NCI-H1417 treated with DMSO at 0.1 percent for 48 hours (cell line): ENCODE measurements at places on chromosomes 6 and 20.

DNA sequence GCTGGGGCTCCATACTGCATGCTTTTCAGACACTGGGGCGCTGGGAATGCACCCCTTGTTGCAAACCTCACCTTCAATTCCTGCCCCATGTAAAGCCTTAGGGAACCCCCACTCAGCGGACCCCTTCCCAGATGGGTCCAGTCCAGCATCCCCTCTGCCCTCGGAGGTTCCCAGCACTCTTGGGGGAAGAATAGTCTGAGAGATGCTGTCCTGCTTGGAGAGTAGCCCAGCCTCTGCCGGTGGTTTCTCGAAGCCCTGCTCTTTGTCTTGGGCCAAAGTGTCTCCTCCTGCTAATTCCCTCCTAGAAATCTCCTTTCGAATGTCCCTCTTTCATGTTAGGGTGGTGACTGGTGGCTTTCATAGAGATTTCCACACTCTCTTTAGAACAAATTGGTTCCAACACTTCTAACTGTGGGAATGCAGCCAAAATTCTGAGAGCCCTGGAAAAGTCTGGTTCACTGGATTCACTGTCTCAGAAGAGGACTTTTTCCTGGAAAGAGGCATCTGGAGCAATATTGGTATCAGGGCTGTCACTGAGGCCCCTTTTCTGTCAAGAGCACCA is 24.9 kb upstream of the SULF2 start:
- no peak for DNase-seq

GRCh38 chr6:51554029-51554428 is 533.4 kb downstream of the PKHD1 start:
- DNase-seq: no peak

- no peak for DNase-seq
Measured at GRCh38 chr20:298776-299391, 1.5 kb downstream of the ZCCHC3 start.

- no peak for DNase-seq
Measured at GRCh38 chr20:35283441-35284266, 918 bp downstream of the EIF6 start.

DNA sequence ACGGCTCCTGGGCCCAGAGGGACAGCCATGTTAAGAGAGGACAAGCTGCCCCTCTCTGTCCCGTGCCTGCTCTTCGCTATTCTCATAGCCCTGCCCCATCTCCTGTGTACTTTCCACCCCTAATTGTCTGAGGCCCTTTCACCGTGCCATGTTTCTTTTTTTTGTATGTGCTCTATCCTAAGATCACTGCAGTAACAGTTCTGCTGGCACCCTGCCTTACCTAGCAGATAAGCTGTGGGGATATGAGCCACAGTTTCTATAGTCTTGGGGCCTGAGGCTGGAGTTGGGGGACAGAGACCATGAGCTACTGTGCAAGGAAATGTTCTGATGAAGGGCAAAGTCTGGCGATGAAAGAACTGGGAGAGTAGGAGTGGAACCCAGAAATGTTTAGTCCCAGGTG is 269.5 kb upstream of the CITED2 start:
- no peak for DNase-seq

- no peak for DNase-seq
Measured at GRCh38 chr6:157813191-157813590, 9.9 kb upstream of the SNX9 start.

GRCh38 chr6:134506162-134506561 is 188.2 kb upstream of the SGK1 start:
- no peak for DNase-seq

GRCh38 chr20:35630636-35631035 is 15.0 kb downstream of the SPAG4 start:
- no peak for DNase-seq

GRCh38 chr6:74587386-74587785 is 618.5 kb downstream of the COL12A1 start:
- no peak for DNase-seq

DNA sequence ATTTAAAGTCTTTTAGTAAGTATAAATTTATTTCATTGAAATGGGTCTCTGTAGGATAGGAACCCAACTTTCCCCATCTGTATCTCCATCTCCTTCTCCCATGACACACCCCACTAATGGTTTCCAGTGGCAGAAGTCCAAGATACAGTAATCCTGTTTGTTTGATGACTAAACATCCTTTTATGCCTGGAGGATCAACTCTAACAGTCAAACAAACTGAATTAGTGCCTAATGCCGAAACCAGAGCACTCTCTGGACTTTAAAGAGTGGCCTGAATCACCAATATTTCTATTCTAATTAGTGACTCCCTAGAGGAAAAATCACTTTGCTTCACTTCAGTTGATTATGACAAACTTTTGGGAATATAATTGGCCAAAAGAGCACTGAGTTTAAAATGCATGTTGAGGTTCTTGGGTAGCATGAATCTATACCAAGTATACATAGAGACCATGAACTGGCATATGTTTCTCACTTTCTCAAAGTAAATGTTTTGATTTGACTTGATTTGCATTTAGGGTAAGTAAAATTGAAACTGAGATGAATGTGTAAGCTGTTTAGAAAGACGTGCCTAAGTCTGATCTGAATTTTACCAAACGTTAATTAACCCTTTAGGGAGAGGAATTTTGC is 776.4 kb upstream of the NRSN1 start:
- no peak for DNase-seq

DNA sequence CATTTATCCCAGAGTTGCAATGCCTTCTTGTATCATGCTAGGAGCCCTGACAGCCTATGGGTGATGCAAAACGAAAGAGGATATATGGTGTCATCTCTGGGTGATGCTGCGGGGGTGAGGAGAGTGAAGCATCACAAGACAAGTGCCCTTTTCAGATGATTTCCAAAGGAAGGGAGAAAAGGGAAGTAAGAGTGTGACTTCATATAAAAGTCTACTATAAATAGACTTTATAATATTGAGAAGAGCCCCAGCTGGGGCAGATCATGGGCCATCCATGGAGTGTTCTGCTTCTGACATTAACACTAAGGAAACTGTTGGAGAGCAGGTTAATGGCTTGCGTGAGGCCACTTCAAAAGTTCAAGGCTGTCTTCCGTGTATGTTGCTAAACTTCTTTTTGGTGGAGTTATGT is 4.4 kb downstream of the CD83 start:
- DNase-seq: no peak

GRCh38 chr6:81934936-81935335 is 182.5 kb upstream of the TENT5A start:
- no peak for DNase-seq

DNA sequence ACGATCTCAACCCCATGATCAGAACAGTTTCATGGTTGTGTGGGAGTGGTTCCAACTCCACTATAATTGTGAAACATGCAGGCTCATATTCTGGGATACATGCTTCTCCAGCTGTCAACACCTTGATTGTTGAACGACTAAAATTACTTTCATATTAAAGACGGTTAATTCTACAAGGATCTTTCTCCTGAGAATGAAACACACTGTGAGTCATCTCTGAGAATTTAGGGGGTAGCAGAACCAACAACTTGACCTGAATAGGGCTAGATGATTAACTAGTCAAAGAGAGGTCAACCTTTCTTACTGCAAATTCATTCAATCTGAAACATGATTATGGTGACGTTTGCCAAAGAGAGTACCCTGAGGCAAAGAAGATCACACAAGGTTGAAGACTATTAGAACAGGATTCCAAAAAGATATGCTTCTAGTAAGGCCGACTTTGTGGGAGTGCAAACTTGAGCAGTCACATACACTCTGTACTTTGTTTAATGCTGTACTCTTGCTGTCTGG is 175.2 kb upstream of the CITED2 start:
- no peak for DNase-seq

DNA sequence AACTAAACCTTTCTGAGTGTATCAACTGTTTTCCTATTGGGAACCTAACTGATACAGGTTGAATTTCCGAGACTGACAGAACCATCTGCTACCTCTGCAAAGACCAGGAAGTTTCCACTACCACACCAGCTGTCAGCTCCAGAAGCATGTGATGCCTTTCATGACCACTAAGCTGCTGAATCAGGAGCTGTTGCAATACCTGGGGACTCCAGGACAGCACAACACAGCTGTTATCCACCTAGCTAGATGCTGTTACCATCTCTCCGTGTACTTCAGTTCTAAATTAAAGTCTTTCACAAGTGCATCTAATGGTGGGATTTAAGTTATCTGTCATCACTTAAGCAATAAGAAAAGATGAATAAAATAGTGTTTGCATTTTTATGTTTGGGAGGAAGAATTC is 158.2 kb upstream of the IMPG1 start:
- no peak for DNase-seq

DNA sequence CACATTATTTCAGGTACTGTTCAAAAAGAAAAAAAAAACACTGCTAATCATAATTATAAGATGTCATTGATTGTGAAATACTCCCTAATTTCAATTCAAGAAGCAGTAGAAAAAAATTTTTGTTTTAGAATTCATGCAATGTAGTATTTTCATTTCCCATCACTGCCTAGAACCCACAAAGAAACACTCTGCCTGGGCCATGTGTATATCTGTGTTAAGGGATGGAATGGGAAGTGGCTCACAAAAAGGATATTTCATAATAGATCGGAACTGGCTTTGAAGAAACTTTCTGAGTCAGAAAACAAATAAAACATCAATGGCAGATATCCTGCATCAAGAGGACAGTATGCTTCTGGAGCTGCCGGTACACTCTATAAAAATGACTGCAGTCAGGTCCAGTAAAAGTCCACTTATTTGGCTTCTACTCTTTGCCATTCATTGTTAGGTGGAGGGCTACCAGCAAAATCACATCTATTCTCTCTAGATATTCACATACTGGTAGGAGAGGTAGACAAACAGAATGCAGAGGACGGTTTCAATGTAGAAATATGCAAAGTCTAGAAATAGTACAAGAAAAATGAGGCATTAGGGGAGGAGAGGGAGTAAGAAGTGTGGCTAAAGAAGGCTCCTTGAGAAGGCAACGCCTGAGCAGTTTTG is 135.0 kb upstream of the TNFAIP3 start:
- DNase-seq: no peak

DNA sequence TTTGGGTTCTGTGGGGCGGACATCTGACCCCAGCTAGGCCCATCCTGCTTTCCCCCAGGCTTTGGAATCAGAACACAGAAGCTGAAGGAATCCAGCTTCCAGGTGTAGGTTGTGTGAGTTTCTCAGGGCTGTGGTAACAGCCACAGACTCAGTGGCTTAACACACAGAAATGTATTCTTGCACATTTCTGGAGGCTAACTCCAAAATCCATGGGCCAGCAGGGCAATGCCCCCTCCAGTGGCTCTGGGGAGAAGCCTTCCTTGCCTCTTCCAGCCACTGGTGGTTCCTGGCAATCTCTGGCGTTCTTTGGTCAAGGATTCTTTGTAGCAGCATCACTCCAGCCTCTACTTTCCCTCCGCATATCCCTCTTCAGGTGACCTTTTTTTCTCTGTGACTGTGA is 1.3 kb upstream of the EMILIN3 start:
- DNase-seq: no peak

GRCh38 chr20:2005831-2006426 is 12.1 kb upstream of the PDYN start:
- no peak for DNase-seq

- DNase-seq: no peak
Measured at GRCh38 chr20:15814911-15815310, 758.3 kb downstream of the KIF16B start.

- no peak for DNase-seq
Measured at GRCh38 chr20:18995455-18995854, 181.9 kb downstream of the SCP2D1 start.

- DNase-seq: no peak
Measured at GRCh38 chr6:127096167-127096566, 22.3 kb upstream of the RSPO3 start.

DNA sequence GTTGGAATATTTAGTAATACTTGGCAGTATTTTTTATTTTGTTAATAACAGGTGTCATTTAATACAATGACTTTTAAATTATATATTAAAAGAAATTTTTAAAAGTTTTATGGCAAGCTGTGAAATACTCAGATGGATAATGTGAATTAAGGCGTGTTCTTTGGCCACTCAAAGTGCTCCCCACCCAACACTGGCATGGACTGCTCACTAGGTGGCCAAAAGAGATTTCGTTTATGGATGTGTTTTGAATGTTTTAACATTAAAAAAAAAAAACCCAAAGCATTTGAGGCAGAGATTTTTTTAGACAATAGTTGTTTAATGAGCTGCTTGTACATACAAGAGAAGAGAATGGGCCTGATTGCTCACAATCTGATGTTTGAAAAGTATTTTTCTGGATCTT is 86.5 kb downstream of the QKI start:
- no peak for DNase-seq

DNA sequence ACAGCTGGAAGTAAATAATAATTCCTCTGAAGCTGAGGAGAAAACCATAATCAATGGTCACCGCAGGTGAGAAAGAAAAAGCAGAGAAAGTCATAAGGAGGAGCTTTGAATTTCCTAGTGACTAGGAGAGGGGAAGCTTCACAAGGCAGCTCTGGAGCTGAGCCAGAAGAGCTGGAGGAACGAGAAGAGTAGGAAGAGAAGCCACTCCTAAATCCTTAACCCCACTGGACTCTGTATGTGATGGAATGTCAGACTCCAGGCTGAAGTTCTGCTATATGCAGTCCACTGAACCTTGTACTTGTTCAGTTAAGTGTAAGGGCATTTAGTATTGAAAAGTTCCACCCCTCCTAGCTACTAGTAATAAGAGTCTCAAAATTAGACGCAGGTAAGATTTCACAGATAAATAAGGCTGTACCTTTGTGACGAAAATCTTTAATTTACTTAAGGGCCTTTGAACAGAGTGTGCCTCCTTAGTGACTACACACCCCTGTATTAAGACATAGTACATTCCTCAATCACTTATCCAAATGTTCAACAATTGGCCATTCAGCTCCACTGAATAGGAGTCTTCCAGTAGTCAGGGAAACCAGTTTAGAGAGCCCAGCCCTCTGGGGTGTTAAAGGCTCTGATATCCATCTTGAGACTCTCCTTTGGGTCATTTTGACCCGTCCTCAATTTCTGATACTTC is 71.4 kb upstream of the UFL1 start:
- no peak for DNase-seq

DNA sequence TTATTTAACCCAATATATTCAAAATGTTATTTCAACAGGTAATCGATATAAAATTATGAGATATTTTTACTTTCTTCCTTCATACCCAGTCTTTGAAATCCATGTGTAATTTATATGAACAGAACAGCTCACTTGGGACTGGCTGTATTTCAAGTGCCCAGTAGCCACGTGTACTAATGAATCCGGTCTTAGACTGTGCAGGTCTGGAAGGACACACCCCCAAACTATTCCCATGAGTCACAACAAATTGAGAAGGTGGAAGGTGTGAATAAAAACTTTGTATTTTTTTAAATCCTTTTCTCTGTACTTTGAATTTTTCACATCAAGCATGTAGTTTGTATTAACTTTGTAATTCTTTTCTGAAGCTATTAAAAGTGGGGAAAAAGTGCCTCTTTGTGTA is 2.8 kb downstream of the UNC5CL start:
- DNase-seq: no peak

DNA sequence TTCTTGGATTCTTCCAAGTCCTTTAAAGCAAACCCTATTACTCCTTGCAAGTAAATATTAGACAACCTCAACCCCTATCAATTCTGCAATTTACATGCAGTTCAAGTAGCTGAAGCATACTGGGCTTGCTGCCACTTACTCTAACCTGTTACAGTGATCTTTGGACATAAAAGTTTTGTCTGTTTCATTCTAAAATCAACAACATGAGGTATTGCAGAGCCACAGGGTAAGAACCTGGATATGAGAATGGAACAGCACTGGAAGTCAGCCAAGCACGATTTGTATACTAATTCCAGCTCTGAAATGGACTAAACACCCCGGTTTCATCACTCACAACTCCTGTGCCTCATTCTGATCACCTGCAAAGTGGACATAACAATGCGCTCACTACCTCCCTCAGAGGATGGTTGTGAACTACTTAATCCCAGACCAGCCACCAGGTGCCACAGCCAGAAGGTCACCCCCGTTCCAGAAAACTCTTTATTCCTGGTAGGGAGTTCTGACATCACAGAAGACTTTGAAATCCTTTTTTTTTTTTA is 270.0 kb downstream of the ADGB start:
- DNase-seq: no peak
